ENCODE measurements at places on chromosomes 1 and 21. TPM values are rescaled to one million over a fixed set of nuclear protein-coding genes. Genes with fewer than 3 reads are reported as not detected.
A peak's percentile ranks its signal among the peaks of the same experiment; 100 is the strongest.

- DNase-seq = no peak
These were observed 19.9 kb downstream of the GFI1 start for GRCh38 chr1:92466683-92467352.

DNA sequence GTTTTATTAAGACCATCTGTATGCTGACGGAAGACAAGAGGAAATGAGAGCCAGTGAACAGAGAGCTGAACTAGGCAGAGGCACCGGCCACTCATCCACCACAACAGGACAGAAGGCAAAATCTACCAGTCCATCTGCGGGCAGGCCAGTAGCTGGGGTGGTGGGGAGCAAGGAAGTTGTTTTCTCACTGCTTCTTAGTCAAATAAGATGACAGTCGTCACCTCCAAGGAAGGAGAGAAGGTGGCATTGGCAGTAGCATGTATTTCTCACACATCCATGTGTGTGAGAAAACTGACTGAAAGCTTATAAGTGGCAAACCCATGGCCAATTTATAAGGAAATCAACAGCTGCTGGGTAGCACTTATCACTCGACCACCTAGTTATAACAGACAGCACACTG lies 8.2 kb downstream of the TTC13 start:
- no peak for DNase-seq

DNA sequence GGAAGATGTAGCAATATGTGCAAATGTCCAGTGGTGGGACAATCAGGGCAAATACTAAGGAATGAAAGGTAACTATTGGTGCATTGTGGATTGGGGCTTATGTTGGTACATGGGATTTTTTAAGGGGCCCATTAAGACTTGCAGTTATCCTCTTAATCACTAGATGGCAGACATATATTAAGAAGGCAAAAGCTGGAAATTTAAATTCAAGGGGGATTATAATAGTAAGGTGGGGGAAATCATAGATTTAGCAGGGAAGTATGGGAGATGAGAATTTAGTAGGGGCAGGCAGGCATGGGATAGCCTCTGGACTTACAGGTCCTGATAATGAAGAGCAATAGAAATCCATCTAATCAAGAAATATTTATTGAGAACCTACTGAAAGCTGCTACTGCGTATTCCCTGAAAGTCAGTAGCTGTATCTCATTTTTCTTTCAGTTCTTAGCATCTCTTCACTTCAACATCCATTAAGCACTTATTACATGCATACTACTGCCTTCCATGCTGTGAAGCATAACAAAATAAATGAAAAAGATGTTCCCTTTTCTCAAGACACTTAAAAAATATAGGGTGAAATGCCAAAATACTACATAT lies 251.8 kb downstream of the CRB1 start:
- DNase-seq = no peak

- DNase-seq = peak; percentile 13
These were observed 49.8 kb downstream of the POU2F1 start for GRCh38 chr1:167270349-167271092.

GRCh38 chr21:39966786-39967185 lies 99.5 kb downstream of the PCP4 start:
- DNase-seq = no peak

GRCh38 chr1:34696230-34696629 lies 58.6 kb upstream of the GJB5 start:
- DNase-seq = no peak

DNA sequence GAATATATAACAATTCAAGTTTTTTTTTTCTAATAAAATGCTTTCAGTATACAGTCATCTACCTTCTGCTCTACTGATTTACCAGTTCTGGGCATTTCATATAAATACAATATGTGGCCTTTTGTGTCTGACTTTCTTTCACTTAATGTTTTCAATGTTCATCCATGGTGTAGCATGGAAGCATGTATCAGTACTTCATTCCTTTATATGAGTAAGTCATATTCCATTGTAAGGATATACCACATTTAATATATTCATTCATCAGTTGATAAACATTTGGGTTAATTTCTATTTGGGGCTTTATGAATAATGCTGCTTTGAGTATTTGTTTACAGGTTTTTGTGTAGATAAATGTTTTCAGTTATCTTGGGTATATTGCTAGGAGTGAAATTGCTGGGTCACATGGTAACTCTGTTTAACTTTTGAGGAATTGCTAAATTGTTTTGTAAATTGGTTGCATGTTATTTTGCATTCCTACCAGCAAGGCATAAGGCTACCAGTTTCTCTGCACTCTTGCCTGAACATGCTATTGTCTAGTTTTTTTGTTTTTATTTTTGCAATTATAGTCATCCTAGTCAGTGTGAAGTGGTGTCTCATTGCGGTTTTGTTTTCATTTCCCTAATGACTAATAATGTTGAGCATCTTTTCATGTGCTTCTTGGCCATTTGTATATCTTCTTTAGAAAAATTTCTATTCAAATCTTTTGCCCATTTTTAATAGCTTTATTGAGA lies 206.1 kb downstream of the TM2D1 start:
- no peak for DNase-seq

GRCh38 chr1:87388411-87388810 lies 59.7 kb downstream of the LMO4 start:
- DNase-seq = no peak

DNA sequence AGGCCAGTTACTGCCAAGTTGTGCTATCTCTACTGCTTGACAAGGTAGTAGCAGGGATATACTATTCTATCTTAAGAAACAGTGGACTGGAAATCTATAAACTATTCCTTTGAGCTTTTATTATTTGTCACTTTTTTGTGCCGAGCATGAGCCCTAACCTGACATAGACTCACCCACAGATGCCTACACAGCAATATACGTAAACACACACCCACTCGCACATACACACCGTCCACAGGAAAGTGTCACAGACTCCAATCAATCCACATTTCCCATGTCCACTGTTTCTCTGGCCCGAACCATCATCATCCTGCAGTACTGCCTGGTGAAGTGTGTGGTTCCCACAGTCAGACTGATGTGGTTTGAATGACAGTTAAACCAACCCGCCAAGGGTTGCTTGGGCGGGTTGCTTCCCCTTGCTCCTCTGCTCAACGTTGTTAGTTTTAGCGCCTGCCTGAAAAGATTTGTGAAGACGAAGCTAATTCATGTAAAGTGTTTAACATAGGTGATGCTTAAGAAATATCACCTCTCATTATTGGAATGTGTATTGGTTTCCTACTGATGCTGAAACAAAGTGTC lies 47.2 kb downstream of the ADAMTS1 start:
- DNase-seq = no peak

DNA sequence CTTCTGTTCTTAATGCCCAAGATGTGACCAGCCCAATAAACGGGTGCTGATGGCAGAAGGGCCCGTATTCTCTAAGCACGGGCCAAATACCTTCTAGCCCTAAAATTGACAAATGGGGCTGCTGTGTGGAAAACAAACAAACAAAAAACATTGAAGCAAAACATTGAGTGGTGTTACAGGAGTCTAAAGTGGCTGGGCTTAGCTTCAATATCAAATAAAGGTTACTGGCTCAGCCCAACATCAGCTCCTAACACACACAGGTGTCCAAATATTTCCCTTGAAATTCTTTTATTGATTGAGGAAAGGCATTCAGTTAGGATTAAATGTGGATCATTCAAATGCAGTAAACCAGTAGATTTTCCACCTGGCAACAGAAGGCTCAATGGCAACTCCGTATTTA lies 13.3 kb upstream of the TTF2 start:
- DNase-seq = no peak

DNA sequence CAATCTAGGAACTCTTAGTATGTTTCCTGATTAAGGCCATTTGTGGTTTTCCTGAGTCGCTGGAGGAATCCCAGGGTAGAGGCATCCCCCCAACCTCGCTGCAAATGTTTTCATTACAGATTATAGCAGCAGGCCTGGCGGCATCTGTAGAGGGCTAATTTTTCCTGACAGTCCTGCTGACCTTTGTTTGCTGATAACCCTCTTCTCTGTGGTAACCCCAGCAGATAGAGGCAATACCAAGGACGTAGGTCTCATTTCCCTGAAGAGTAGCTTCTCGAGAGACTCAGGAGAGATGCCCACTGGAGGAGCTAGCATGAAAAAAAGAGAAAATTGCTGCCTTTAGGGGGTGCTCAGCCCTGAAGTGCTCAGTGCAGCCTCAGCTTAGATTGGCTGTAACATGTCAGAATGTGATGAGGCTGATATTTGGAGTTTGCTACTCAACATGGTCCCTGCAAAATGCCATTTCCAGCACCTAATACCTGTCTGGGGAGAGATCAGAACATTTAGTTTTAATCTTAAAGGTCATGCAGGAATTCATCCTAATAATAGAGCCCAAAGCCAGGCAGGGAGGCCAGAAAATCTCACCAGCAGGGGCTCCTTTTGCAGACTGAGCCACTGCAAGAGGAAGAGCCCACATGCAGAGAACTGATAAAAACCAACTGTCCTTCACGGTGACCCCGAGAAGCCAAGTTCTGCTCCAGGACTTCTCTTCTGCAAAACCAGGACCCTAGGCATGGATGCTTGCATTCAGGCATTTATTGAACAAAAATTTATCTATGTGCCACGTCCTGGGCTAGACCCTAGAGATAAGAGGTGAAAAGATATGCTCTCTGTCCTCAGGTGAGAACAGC lies 184.5 kb downstream of the KAZN start:
- DNase-seq = peak; percentile 49

DNA sequence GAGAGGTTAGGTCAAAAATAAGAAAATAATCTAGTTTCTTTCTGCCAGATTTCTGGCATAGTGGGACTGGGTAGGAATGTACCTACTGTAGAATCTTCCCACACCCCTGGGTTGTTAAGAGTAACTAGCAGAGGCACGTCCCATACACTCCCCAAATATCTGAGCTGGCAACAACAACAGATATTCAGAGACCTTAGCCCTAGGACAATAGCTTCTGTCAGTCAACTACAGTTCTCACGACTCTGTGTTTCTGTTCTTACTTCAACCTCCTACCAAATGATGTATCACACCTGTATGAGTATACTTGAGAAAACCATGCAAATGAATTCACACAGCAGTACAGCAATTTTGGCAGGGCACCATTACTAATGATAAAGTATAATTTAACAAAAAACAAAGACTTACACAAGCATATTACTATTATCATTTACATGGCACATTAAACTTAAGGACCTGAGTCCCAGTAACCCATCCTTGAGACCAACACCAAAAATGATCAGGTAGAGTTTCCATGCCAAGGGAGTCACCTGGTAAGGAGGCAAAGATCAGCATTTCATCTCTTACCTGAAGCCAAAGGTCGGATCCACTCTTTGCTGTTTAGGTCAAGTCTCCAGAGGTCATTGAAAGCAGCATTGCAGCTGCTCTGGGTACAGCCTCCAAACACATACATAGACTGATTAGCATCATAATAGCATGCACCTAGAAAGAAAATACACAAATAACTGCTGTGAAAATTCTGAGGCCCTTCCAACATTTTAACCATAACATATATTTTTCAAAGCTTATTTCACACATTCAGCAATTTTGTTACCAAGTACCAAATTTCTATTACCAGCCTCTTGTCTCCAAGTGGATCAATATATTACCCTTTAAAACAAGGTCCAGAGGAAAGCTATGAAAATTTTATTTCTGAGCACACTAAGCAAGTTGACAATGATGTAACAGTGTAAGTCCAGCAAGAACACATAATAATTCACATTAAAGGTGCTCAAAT lies 57.5 kb upstream of the CPLANE2 start:
- no peak for DNase-seq

- peak; percentile 44 for DNase-seq
These were observed 12.9 kb downstream of the FAM177B start for GRCh38 chr1:222749927-222750326.

DNA sequence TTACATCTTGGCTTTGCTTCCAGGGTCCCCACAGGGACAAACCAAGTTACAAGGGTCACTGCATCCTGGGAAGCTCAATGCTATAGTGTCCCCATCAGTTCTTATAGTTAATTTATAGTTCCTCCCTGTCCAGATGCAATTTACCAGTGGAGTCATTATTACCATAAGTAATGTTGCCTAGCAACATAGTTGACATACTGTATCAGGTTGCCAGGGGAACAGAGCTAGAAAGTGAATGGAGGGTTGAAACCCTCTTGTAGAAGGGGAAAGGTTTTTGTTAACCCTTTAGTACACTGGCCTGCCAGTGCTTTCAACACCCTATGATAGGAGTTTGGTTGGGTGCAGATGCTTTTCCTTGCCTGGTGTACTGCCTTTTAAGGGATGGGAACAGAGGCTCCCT lies 34.3 kb upstream of the TTC4 start:
- no peak for DNase-seq

DNA sequence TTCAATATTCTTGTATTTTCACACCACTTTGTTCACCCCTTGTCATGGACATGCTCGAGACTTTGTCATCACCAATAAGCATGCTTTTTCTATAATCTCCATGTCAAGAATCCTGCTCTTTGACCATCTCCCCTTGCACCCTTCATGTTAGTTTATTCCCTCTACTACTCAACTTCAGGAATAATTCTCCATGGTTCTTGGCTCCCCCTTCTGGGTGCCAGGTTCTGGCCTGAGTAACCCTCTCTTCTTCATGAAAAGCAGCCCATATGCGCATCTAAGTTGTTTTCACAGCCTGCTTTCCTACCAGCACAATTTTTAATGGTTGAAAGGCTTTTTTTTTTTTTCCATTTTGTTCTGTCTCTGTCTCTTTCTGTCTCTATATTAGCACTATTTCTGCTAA lies 160.7 kb downstream of the LEPR start:
- DNase-seq = no peak

DNA sequence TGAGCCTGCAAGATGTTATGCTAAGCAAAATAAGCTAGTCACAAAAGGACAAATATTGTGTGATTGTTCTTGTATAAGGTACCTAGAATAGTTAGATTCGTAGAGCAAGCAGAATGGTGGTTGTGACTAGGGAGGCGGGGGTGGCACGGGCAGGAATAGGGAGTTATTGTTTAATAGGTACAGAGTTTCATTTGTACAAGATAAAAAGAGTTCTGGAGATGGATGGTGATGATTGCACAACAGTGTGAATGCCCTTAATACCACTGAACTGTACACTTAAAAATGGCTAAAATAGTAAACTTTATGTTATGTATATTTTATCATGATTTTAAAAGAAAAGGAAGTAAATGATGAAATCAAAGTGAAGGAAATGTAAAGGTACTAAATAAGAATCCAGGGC lies 20.6 kb downstream of the LRRC42 start:
- DNase-seq = no peak

- no peak for DNase-seq
These were observed 7.8 kb downstream of the CAPZB start for GRCh38 chr1:19477284-19478249.

- DNase-seq = no peak
These were observed 29.9 kb upstream of the ERRFI1 start for GRCh38 chr1:8055973-8056372.

GRCh38 chr1:97849345-97850340 lies 71.2 kb downstream of the DPYD start:
- no peak for DNase-seq

GRCh38 chr1:30321246-30321910 lies 402.0 kb downstream of the MATN1 start:
- DNase-seq = no peak

- DNase-seq = peak; percentile 13
These were observed 13.2 kb downstream of the TP53BP2 start for GRCh38 chr1:223832637-223832943.

The COA6 gene
- 10.7 TPM for total RNA-seq

The FCRL5 gene
- total RNA-seq = not detected

The BNIPL gene
- 0.54 TPM for total RNA-seq

The EPHA10 gene
- 8.8 TPM for total RNA-seq

The CHI3L1 gene
- 0.18 TPM for total RNA-seq

The SFN gene
- total RNA-seq = not detected

The S100A3 gene
- total RNA-seq = not detected

The TRPM2 gene
- 4.0 TPM for total RNA-seq

The A3GALT2 gene
- total RNA-seq = not detected

The KCNN3 gene
- 4.2 TPM for total RNA-seq

The SYPL2 gene
- 0.09 TPM for total RNA-seq

The POLR3GL gene
- 5.7 TPM for total RNA-seq

The TTC34 gene
- 0.45 TPM for total RNA-seq

The ARID4B gene
- 65.1 TPM for total RNA-seq

Measured in cerebellum (tissue), 4 donors.